Neural crest cell (in vitro differentiated cells): ENCODE measurements at places on chromosomes 7 and 10. TPM values are rescaled to one million over a fixed set of nuclear protein-coding genes. Genes with fewer than 3 reads are reported as not detected.

DNA sequence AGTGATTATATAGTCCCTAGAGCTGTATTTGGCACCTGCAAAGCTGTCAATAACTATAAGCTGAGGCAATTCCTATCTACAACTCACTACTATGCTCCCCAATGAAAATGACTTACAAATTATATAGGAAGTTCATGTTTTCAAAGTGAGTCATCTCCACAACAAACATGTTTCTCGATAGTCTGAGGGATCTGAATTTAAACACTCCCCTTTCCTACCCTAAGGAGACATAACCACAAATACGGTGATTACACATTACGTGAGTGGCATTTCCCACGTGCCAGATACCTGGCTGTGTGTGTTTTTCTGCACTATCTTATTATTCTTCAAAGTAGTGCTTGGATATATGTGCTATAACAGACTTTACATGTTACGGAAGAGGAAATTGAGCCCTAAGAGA is 122.5 kb upstream of the C1QL3 start:
- H3K27me3 ChIP-seq, result no peaks in the 10 kb centered on the region
- no peak overlapping the region for H3K27ac ChIP-seq
- no peaks in the 10 kb centered on the region for H3K4me1 ChIP-seq
- no peak for DNase-seq
- no peak overlapping the region for H3K4me3 ChIP-seq
- H3K36me3 ChIP-seq, result no peaks in the 10 kb centered on the region

GRCh38 chr7:114720725-114721124 is 201.2 kb upstream of the MDFIC start:
- no peaks in the 10 kb centered on the region for H3K4me1 ChIP-seq
- no peaks in the 10 kb centered on the region for H3K27me3 ChIP-seq
- no peaks in the 10 kb centered on the region for H3K36me3 ChIP-seq

DNA sequence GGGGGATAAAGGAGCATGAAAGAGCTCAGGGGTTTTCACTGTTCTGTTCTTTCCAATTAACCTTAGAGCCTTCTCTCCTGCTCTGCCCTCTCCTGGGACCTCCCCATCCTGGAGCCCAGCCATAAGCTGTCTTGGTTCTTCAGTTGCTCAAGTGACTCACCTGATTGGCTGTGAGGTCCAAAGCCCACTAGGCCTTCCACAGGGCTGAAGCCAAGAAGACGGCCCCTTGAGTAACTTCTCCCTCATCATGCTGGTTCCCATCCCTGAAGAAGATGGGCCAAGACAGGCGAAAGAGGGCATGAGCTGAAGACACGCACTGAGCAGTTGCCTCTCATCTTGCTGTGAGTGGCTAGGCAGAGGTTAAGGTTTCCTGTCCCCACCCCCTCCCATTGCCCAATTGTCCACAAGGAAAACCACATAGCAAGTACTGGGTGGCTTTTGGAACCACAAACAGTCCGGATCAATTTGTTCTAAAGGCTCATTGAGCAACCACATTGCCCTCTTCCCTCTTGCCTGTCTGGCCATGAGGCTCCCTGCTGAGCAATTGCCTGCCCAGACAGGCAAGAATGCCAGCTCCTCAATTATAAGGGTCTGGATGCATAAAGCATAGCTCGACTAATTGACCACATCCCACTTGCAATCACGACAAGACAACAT is 43.9 kb upstream of the GPAM start:
- no peaks in the 10 kb centered on the region for H3K27me3 ChIP-seq
- DNase-seq, result no peak
- peaks cover 4% of the 10 kb centered on the region for H3K36me3 ChIP-seq
- peaks cover 28% of the 10 kb centered on the region for H3K4me1 ChIP-seq

GFRA1 gene
- 72.4 and 72.8 TPM in 2 replicates for total RNA-seq

OPN1SW gene
- not detected in 2 replicates for total RNA-seq
